Stomach (tissue), 19 donors: ENCODE measurements at places on chromosomes 16 and 17.
A peak's percentile ranks its signal among the peaks of the same experiment; 100 is the strongest.

DNA sequence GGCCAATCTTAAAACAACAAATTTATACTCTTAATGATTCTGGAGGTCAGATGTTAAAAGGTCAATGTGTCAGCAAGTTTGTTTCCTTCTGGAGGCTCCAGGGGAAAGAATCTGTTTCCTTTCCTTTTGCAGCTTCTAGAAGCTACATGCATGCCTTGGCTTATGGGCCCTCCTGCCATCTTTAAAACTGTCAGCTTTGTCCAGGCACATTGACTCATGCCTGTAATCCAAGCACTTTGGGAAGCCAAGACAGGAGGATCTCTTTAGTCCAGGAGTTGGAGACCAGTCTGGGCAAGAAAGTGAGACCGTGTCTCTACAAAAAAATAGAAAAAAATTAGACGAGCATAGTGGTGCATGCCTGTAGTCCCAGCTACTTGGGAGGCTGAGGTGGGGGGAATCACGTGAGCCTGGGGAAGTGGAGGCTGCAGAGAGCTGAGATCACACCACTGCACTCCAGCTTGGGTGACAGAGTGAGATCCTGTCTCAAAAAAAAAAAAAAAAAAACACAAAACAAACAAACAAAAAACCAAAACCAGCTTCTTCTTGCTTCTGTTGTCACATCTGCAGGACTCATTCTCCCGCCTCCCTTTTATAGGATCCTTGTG, 58.3 kb downstream of the NOS2 start:
- DNase-seq, result no peak

DNA sequence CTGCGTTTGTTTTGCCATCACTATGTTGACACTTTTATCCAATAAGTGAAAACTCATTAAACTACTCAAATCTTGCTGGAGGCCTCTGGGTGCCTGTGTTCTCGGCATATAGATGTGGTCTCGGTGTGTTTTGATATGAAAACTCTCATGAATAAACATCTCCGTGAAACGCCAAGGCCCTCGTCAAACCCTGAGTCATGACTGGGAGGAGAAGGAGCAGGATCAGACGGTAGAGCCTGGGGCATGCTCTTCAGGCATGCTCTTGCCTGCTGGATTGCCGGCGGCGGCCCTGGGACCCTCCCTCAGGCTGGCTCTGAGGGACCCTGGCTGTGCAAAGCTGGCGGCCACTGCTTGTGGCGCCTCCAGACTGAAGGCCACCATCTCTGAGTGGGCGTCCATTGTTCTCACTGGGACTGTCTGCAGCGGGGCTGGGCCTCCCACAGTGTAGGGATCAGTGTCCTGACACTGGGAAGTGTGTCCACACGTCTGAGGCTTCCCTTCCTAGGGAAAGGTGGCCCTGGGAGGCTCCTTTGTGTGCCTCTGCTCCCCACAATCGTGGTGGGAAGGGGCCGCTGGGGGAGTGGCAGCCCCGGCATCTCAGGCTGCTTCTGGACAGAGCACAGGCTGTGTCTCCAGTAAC, 1.7 kb upstream of the NPB start:
- DNase-seq, result no peak

GRCh38 chr16:2162676-2163118, 7.1 kb downstream of the TRAF7 start:
- DNase-seq, result peak; percentile 50

GRCh38 chr16:86669937-86670749, 91.8 kb downstream of the FOXL1 start:
- DNase-seq, result peak; percentile 67

DNA sequence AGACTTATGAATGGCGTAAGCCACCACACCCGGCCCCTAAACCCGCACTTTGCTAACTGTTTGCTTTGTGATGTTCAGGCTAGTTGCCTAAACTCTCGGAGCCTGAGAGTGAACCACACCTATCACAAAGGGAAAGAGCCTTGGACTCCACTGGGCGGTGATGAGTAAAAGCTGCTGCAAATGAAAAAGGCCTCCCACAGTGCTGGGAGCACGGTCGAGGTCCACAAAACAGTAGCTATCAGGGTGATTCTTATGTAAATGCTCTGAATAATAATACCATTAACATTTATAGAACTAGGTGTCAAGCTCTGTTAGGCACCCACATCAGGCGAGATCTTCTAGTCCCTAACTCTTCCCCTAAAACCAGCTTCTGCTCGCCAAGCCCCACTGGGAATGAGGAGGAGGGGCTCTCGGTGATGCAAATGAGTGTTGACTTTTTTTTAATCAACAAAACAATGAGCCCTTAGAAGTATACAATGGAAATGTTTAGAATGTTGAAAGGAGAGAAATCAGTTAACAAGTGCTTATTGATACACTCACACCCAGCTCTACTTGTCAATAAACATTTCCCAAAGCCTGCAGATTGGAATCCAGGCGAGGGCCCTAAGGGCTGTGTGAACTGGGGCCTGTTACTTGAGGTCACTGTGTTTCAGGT, 19.8 kb downstream of the FBRS start:
- DNase-seq, result no peak

- no peak for DNase-seq
Observed at GRCh38 chr17:48236681-48237134, 129.1 kb downstream of the SNX11 start.

DNA sequence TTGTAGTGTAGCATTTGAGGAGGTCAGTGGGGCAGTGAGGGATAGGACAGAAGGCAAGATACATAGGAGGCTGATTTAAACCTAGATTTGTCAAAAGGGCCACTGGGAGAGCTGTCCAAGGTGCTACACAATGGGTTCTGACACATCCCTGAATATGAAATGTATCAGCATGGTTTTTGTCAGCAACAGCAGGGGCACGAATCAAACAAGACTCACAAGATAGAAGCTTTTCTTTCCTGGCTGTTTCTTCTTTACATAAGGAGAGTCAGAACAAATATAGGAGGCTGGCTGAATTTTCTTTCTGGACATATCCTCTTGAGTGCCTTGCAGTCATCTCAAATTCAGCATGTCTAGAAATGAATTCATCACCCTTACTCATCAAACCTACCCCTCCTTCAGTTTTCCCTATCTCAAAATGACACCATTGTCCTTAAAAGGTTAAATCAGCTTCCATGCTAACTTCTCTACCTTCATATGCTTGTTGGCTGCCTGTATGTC, 130.5 kb downstream of the NPIPB5 start:
- DNase-seq, result no peak

DNA sequence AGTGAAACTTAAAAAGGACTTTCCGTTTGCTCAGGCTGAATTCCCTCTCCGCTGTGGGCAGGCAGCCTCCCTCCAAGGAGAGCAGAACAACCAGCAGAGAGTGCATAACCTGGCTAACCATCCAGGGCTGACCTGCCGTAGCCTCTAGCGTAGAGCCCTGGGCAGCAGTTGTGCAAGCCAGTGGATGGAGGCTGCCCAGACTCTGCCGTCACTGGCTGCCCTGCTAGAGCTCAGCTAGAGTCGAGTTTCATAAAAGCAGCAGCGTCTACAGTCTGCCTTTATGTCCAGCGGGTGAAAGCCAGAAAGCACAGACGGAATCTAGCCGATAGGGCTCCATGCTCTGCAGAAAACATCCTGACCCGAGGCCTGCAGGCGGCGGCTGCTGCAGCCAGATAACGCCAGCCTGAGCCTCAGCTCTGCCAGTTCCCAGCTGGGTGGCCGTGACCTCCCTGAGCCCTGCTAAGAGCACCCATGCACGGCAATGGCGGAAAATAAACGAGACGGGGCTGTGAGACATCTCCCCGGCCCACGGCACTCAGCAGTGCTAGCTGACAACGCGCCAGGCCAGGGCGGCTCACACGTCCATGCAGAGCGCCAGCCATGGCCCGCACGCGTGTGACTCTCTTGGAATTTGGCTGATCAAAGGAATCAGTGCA, 231.3 kb downstream of the ENGASE start:
- no peak for DNase-seq

- DNase-seq, result peak; percentile 49
Observed at GRCh38 chr17:58367461-58367860, 15.5 kb upstream of the SUPT4H1 start.

GRCh38 chr16:66262253-66263167, 104.0 kb upstream of the CDH5 start:
- DNase-seq, result no peak

GRCh38 chr17:12627177-12627629, 38.5 kb upstream of the MYOCD start:
- DNase-seq, result peak; percentile 67

DNA sequence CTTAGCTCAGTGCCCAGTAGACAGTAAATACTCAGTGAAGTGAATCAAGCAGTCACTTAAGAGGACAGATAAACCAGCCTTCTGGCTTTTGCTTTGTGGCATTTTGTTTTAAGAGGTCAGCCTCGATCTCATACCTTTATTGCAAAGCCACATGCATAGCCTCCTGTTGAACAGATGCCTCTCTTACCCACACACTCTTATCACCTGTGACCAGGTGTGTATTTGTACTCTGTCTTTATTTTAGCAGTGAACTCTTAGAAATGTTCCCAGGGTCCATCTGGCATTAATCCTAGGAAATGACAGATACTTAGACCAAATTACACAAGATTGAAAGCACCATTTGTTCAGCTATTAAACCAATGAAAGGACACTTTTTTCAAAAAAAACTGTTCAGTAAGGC, 1426.5 kb downstream of the CDH11 start:
- peak; percentile 17 for DNase-seq

DNA sequence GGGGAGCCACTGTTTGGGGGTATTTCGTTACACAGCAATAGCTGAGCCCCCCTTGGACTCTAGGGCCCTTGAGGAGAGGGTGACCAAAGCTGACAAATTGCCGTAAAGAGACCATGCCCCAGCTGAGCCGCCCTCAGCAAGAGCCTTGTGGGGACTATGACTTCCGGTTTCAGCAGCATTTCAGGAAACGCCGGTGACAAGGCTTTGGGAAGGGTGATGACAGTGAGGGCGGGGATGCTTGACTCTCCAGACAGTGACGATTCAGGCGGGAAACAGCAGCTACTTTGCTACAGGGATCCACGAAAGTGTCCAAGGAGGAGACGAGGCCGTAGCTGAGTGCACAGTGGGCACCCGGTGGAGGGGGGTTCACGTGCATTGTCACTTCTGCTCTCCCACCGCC, 360.8 kb downstream of the C16orf95 start:
- DNase-seq, result no peak

DNA sequence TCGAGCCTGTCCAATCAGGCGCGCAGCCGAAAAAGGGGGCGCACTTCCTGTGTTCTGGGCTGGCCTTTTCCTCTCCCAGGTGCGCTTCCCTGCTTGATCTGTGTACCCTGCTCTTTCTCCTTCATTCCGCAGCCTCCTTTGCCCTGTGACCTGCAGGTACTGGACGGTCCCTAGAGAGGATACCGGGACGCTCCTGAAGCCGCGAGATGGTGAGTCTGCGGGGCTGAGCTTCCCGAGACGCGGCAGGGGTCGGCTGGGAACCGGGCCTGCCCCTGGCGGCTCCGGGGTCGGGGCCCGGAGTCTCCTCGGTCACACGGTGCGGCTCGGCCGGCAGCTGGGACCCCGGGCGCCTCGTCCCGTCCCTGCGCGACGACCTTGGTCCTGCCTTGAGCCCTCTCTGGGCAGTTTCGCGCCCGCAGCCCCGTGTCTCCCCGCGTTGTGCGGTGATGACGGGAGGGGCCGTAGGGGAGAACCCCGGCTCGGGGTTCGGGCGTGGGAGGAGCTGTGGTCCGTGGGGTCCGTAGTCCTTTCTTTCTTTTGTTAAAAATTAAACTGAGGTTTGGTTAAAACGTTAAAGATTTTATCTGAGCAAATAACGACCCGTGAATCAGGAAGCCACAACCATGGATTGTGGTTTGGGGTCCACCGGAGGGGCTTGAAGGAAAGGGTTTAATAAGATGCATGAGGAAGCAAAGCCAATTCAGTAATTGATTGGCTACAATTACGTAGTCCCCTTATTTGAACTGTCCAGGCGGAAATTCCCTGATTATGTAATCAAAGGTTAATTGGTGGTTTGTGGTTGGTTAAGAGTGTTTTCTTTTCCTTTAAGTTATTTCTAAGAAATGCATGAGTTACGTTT, 172.8 kb upstream of the ZNF267 start:
- peak; percentile 95 for DNase-seq

GRCh38 chr17:82120148-82120547, 22.1 kb upstream of the FASN start:
- DNase-seq, result no peak

DNA sequence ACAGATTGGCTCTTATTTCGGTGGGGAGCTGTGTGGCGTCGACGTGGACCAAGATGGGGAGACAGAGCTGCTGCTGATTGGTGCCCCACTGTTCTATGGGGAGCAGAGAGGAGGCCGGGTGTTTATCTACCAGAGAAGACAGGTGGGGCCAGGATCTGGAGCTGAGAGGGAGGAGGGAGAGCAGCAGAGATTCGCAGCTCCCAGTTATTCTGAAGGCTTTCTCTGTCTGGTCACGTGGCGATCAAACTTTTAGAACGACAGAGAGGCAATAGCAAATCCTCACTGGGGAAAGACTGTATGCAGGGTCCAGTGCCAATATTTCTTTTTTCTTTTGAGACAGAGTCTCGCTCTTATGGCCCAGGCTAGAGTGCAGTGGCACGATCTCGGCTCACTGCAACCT, 22.2 kb downstream of the ITGAL start:
- DNase-seq, result no peak

DNA sequence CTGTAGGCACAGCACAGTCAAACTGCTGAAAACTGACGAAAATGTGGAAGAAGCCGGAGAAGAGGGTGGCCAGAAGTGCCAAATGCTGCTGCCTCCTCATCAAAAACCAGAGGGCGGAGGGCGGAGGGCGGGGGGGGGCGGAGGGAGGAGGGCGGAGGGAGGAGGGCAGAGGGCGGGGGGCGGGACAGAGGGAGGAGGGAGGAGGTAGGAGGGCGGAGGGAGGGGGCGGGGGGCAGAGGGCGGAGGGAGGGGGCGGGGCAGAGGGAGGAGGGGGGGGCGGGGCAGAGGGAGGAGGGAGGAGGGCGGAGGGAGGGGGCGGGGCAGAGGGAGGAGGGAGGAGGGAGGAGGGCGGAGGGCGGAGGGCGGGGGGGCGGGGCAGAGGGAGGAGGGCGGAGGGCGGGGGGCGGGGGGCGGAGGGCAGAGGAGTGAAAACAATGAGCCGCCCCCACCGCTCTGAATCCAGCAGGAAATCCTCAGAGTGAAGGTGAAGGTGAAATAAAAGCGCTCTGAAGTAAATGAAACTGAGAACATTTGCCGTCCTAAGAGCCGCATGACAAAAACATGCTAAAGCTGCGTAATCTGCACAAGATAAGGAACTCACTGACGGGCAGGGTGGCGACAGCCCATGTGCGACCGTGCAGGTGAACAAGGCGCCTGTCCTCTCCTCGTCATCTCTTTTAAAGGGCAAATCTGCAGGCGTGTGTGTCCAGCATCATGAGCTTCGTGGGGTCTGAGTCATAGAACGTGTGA, 22.6 kb upstream of the CBFA2T3 start:
- no peak for DNase-seq

DNA sequence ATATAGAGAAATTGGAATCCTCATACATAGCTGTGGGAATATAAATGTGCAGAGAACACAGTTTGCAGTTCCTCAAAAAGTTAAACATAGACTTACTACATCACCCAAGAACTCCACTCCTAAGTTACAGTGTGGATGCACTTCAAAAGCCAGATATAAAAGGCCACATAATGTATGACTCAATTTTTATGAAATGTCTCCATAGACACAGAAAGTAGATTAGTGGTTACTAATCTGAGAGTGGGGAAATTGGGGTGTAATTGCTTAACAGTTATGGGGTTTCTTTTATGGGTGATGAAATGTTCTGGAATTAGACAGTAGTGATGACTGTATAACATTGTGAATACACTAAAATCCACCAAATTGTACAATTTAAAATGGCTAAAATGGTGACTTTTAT, 60.9 kb downstream of the CACNG1 start:
- no peak for DNase-seq

GRCh38 chr17:5980941-5981340, 89.2 kb upstream of the WSCD1 start:
- no peak for DNase-seq
